NCI-H524 (cell line): ENCODE measurements at places on chromosomes 12 and 14.

DNA sequence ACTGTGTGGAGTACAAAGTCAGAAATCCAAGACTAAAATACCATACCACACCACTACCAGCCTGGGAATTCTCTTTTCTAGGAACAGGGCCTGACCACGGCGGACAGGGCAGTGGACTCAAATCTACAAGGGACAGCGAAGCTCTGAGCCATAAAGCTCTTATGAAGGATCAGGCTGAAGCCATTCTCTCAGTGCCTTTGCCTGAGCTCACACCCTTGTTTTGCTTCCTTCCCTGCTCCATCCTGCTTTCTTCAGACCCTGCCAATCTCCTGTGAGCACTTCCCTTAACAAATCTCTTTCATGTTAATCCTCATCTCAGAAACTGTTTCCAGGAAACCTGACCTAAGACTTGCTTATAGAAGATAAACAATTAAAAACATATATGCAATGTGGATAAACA is 398.5 kb downstream of the MDGA2 start:
- peak; percentile 19 for DNase-seq

- DNase-seq: no peak
These were observed 80.9 kb upstream of the TSPAN11 start for GRCh38 chr12:30845676-30846075.

- DNase-seq: peak; percentile 22
These were observed 58.0 kb downstream of the TMTC1 start for GRCh38 chr12:29725587-29726320.

DNA sequence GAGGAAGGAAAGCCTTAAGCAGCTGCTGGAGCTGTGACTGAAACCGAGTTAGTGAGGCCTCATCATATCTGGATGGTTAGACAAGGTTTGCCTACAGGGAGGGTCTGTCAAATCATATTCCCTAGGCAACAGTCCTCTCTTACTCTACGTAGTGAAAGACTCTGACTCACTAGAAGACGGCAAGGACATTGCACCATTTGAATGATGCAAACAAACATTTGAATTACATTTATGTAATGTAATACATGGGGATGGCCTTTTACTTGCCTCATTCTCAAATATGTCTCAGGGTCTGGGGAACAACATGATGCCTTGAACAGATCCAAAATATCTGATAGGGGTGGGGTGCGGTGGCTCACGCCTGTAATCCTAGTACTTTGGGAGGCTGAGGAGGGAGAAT is 29.8 kb upstream of the STRAP start:
- no peak for DNase-seq

DNA sequence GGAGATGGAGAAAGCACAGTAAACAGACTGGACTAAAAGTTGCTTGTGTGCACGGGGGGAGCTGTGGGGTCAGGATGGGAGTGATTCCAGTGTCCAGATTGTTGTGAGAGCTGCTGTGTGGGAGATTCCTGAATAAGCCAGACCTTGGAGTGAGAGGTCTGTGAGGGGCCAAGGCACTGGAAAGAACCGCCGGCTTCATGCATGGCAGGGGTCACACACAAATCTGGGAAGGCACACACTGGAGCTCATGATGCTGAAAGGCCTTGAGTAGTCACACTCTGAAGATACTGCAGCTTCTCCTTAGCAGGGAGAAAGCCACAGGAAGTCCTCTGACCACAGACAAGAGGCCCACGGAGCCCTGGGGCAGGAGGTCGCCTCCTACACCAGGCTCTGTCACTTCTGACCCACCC is 23.1 kb downstream of the ADCY6 start:
- no peak for DNase-seq

GRCh38 chr12:23781118-23781517 is 168.4 kb downstream of the SOX5 start:
- no peak for DNase-seq

- DNase-seq: no peak
These were observed 31.1 kb upstream of the MON2 start for GRCh38 chr12:62435303-62436163.

- no peak for DNase-seq
These were observed 374.9 kb downstream of the GXYLT1 start for GRCh38 chr12:41769810-41770209.

- DNase-seq: no peak
These were observed 49.2 kb downstream of the DAD1 start for GRCh38 chr14:22539831-22540230.

DNA sequence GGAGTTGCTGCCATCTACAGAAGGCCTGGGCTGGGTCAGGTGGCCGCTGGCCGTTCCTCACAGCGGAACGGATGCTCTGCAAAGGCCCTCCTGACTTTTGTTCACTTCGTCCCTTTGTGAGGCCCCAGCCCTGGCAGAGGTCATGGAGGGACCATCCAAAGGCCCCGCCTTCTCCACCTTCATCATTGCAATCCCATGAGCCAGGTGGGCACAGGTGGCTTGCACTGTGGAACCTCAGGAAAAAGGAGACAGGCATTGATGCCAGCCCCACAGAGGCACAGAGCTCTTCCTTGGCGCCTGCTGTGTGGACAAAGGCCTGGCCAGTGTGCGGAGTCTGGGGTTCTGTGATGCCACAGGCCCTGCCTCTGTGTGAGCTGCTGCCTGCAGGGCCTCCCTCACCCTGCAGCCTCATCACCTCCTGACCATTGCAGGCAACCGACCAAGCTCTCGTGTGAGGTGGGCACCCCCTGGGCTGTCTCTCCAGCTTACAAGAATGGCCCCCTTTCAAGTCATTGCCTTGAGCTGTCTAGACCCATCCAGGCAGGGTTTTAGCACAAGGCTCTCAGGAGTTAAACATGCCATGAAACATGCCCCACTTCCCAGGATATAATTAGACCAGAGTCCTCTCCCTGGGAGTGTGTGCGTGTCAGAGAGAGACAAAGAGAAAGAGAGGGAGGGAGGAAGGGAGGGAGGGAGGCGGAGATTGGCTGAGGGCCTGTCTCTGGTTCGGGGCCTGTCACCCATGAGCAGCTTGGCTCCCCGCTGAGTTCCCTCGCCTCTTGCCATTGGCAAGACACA is 19.3 kb downstream of the NFKBIA start:
- DNase-seq: peak; percentile 70

DNA sequence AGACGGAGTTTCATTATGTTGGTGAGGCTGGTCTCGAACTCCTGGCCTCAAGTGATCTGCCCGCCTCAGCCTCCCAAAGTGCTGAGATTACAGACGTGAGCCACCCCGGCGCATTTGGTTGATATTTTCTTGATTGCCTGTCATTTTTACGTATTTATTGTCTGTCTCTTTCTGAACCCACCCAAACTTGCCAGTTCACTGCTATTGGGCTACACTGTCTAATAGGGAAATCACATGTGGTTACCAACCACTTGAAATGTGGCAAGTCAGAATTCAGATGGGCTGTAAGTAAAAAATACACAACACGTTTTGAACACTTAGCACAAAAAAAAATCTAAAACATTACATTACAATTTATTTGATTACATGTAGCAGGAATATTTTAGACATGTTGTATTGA is 2.1 kb downstream of the WSB2 start:
- no peak for DNase-seq

DNA sequence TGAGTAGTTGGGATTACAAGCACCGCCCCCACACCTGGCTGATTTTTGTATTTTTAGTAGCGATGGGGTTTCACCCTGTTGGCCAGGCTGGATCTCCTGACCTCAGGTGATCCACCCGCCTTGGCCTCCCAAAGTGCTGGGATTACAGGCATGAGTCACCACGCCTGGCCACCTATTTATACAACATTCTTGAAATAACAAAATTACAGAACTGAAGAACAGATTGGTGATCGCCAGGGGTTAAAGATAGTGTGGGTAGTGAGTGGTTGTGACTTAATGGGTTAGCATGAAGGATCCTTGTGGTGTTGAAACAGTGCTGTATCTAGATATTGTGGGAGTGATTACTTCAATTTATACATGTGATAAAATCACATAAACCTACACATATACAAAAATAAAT is 7.4 kb downstream of the GLIPR1L1 start:
- no peak for DNase-seq

DNA sequence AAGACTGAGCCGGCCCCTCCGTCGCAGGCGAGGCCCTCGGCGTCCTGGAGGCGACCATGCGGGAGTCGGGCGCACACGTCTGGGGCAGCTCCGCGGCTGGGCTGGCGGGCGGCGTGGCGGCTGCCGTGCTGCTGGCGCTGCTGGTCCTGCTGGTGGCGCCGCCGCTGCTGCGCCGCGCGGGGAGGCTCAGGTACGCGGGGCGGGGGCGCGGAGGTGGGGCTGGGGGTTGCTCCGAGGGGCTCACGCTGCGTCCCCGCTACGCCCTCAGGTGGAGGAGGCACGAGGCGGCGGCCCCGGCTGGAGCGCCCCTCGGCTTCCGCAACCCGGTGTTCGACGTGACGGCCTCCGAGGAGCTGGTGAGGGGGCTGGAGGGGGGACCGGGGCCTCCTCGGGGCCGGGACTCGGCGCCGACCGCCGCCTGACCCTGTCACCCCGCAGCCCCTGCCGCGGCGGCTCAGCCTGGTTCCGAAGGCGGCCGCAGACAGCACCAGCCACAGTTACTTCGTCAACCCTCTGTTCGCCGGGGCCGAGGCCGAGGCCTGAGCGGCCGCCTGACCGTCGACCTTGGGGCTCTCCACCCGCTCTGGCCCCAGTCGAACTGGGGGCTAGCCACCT is 7.8 kb downstream of the AMN start:
- peak; percentile 26 for DNase-seq

GRCh38 chr12:114674251-114675047 is 9.5 kb downstream of the TBX3 start:
- DNase-seq: no peak

DNA sequence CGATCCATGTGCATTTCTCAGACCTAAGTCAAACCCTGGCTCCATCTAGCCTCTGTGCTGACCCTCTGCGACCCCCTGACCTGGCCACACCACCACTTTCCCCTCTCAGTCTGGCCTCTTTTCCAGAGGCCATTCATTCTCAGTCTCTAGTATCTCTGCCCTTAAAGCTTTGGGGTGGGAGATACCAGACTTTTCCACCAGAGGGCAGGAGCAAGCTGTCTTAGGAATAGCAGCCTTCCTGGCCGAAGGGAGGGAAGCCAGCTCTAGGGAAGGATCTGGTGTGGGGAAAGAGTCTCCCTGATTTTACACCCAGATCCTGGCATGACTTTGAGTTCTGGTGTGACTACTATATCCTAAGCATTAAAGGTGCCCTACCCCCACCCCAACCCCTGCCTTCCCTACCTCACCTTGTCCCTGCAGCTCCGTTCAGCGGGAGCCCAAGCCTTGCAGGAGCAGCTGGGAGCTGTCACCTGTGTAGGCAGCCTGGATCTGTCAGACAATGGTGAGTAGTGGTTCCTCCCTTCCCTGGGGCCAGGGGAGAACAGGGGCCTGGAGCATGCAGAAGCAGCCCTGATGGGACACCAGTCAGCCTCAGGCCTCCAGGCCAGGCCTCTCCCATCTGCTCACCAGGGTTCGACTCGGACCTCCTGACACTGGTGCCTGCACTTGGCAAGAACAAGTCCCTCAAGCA is 6.6 kb downstream of the CARMIL3 start:
- DNase-seq: peak; percentile 70

DNA sequence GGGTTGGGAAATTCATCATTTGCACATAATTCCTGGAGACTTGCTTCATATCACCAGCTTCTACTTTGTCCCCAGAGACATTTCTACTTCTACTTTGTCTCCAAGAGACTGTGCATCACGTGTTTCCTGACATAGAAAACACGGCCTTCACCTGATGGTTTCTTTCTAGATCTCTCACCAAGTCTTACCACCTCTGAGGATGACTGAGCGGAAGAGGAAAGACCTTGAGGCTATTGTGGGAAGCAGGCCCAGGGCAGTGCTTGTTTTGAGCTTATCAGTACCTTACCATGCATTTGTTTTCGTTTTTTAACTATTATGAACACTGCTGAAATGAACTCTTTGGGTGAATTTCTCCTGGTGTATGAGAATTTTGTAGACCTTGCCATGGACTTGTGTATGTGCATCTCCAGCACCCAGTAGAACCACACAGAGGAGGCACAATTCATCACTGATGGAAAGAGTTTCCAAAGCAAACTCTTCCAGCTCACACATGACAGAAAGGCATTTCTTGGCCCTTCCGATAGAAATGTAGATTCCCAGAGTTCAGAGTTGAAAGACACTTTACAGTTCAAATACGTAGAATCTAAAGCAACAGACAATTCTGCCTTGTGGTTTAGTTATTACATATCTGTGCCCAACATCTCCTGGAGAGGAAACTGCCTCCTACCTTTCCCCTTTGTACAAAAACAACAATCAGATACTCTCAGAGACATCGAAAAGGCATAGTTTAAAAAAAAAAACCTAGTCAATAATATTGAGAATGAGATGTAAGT is 434.7 kb downstream of the FUT8 start:
- DNase-seq: no peak

DNA sequence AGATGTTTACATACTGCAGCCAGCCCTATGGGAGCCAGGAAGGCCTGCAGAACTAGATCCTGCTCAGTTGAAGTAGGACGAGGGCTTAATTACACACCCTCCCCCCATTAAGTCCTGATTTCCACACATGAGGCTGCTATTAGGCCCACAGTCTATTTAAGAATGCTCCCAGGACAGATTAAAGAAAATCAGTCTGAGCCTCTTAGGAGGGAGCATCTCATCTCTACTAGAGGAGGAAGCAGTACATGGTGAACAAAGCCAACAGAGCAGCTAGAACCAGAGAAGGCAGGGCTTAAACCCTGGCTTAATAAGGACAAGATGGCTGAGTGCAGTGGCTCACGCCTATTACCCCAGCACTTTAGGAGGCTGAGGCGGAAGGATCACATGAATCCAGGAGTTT is 55.8 kb upstream of the ARHGAP5 start:
- no peak for DNase-seq

DNA sequence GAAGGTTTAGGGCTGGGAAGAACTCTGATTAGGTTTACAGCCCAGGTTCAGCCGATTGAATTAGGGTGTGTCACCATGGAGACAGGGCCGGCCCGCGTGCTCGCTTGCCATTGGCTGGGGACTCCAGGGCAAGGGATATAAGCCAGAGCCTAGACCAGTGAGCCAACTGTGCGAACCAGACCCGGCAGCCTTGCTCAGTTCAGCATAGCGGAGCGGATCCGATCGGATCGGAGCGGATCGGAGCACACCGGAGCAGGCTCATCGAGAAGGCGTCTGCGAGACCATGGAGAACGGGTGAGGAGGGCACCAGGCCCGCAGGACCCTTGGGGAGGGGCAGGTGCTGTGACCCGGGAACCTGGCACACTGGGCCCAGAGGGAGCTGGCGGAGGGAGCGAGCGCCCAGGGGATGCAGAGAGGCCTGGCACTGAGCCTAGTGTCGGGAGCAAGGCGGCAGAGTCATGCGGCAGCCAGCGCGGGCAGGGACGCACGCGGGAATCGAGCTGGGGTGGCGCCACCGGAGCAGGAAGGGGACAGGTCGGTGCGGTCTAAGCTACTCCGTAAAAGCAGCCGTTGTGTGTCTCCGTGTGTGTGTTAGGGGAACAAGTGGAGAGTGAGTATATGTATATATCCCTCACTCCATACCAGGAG is at the start of gene PNP:
PNP (plus strand) TSS at position 165 of the 648 bp plus-strand sequence; CDS start at position 284, 119 bp downstream.
- peak; percentile 99 for DNase-seq
